Caco-2 (cell line): ENCODE measurements at places on chromosomes 1 and 21. TPM values are rescaled to one million over a fixed set of nuclear protein-coding genes. Genes with fewer than 3 reads are reported as not detected.

GRCh38 chr1:33874636-33875035, 10.8 kb downstream of the HMGB4 start:
- H3K4me3 ChIP-seq, result no peak overlapping the region
- no peaks in the 10 kb centered on the region; the same call in 1 of the 2 replicates for H3K27me3 ChIP-seq
- H3K36me3 ChIP-seq, result no peaks in the 10 kb centered on the region
- DNase-seq, result no peak
- H3K4me1 ChIP-seq, result no peaks in the 10 kb centered on the region

GRCh38 chr1:95221306-95221705, 12.7 kb upstream of the RWDD3 start:
- no peaks in the 10 kb centered on the region for H3K36me3 ChIP-seq
- no peak overlapping the region for H3K4me3 ChIP-seq
- H3K4me1 ChIP-seq, result no peaks in the 10 kb centered on the region
- H3K27ac ChIP-seq, result no peak overlapping the region
- no peak for DNase-seq
- no peaks in the 10 kb centered on the region for H3K27me3 ChIP-seq

DNA sequence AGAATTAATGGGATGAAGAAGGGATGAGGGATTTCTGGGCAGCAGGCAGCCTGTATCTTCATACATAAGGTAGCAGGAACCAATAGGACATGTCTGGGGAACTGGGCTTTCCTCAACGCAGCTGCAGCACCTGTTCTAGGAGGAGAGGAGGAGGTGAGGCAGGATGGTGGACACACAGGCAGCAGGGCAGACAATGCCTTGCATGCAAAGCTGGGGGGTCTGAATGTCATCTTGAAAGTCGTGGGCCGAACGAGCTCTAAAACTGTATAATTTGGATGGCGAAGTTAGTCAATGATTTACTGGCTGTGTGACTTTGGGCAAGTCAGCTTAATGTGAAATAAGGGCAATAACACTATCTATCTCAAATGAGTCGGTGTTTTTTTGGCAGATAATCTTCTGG, 124.4 kb downstream of the BEND5 start:
- H3K27ac ChIP-seq, result no peak overlapping the region
- no peaks in the 10 kb centered on the region for H3K36me3 ChIP-seq
- no peaks in the 10 kb centered on the region for H3K27me3 ChIP-seq
- DNase-seq, result no peak
- no peak overlapping the region for H3K4me3 ChIP-seq
- no peaks in the 10 kb centered on the region for H3K4me1 ChIP-seq

Gene TAF1A
- total RNA-seq, result 14.8 and 15.9 TPM in 2 replicates

Gene ACTN2
- not detected in 2 replicates for total RNA-seq

- H3K4me1 ChIP-seq, result peaks cover 18% of the 10 kb centered on the region
- H3K27ac ChIP-seq, result no peak overlapping the region
- no peaks in the 10 kb centered on the region for H3K36me3 ChIP-seq
- no peak for DNase-seq
- no peak overlapping the region for H3K4me3 ChIP-seq
Measured at GRCh38 chr1:91011726-91012125, 10.1 kb downstream of the ZNF644 start.

GRCh38 chr1:28893403-28894102, 20.8 kb upstream of the EPB41 start:
- H3K4me1 ChIP-seq, result no peaks in the 10 kb centered on the region
- no peaks in the 10 kb centered on the region; the same call in 1 of the 2 replicates for H3K36me3 ChIP-seq
- H3K27me3 ChIP-seq, result no peaks in the 10 kb centered on the region
- H3K27ac ChIP-seq, result no peak overlapping the region
- no peak overlapping the region for H3K4me3 ChIP-seq
- no peak for DNase-seq

DNA sequence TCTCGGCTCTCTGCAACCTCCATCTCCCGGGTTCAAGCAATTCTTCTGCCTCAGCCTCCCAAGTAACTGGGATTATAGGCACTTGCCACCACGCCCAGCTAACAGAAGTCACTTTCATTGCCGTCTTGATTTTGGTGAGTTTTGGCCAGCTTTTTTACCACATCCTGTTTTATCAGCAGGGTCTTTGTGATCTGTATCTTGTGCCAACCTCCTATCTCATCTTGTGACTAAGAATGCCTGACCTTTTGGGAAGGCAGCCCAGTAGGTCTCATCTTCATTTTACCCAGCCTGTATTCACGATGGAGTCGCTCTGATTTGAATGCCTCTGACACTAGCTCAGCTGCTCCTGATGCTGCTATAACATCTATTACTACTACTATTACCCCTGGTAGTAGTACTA, 46.8 kb upstream of the BARHL2 start:
- H3K36me3 ChIP-seq, result no peaks in the 10 kb centered on the region
- no peaks in the 10 kb centered on the region for H3K4me1 ChIP-seq
- no peak overlapping the region for H3K27ac ChIP-seq
- DNase-seq, result no peak
